ENCODE measurements at places on chromosomes 4 and X.

- DNase-seq: no peak
These were observed 12.2 kb upstream of the FGF16 start for GRCh38 chrX:77434962-77435361.

- DNase-seq: no peak
These were observed 121.7 kb downstream of the RASGEF1B start for GRCh38 chr4:81350040-81350439.

DNA sequence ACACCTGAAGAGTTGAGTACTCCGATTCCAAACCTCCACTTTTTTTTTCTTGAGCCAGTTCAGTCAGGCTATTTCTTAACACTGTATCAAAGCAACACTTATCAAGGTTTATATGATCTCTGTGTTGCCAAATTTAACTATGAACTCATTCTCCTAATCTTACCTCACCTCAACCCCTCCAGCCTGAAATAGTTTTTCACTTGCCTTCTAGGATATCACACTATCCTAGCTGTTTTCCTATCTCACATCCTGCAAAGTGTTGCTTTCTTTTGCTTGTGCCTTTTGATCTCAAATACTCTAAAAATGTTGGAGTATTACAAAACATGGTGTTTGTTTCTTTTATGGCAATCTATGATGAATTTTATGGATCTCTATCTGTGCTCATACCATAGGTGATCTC, 415.0 kb downstream of the CFAP47 start:
- no peak for DNase-seq

GRCh38 chrX:40960041-40960440, 125.2 kb upstream of the USP9X start:
- no peak for DNase-seq

DNA sequence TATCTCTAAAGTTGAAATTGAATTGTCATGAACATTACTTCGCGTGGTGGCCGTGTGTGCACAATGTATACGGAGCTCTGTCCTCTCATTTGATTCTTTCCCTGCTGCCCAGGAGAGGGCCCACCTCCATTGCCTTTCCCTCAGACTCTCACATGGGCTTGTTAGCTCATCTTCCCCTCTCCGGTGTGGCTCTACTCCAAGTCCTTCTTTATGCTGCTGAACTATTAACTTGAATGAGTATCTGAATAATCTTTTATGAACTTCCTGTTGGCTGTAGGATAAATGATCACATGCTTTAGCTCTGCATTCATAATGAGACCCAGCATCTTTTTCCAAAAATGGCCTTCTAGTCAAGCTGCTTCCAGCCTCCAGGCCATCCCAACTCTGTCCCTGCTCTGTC, 68.8 kb upstream of the CLNK start:
- DNase-seq: no peak

- no peak for DNase-seq
These were observed 326.1 kb upstream of the EMCN start for GRCh38 chr4:100843910-100844309.

GRCh38 chrX:21907260-21907659, 33.2 kb upstream of the SMS start:
- no peak for DNase-seq
